SJSA1 (cell line): ENCODE measurements at places on chromosomes 4 and X. TPM values are rescaled to one million over a fixed set of nuclear protein-coding genes. Genes with fewer than 3 reads are reported as not detected.

DNA sequence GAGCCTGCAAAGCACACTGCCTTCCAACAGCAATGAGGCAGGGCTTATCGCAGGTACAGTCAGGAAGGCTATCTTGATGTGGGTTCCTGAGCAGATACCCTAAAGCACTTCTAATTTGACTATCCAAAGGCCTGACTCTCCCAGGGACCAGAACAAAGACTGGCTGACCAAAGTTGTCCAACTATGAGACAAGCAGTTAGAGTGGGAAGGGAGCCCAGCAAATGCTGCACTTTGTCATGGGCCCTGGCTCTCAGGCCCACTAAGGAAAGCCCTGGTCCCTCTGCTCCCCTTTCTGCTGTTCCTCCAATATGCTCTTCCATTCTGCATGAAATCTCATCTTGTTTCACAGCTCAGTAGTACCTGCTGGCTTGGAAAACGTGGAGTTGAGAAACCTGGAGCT lies 391.0 kb downstream of the RAB28 start:
- DNase-seq, result no peak

Gene FHIP1A
- 0.53 and 3.0 TPM in 2 replicates for total RNA-seq

DNA sequence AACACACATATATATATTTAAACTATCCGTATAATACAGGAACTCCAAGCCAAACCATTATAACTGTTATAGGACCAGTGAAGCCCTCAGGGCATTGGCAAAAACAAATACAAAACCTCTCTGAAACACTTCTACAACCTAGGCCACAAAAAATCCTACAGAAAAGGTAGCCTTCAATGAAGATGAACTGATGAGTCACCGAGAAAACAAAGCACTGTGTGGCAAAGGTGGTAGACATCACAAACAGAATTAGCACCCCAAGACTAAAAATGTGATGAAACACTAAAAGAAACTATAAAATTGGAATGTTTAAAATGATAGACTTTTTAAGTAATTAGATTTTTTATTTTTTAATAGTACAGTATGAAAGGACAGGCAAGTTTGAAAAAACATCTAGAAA lies 5.5 kb upstream of the HSPA4L start:
- DNase-seq, result no peak

DNA sequence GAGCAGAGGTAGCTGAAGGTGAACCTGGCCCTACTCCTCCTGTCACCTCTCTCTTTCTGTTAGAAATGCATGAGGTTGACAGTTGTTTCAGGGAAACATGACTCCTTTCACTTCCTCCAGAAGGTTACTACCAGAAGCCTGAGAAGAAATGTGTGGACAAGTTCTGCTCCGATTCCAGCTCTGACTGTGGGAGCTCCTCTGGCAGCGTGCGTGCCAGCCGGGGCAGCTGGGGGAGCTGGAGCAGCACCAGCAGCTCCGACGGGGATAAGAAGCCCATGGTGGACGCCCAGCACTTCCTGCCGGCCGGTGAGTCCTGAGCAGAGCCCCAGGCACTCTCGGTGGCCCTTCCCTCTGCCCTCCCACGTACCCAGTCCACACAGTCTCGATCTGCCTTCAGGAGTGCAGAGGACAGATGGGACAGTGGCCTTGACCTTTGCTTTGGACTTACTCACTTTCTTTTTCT lies 61.3 kb upstream of the TLR2 start:
- DNase-seq, result no peak

Gene ALB
- not detected in 2 replicates for total RNA-seq

DNA sequence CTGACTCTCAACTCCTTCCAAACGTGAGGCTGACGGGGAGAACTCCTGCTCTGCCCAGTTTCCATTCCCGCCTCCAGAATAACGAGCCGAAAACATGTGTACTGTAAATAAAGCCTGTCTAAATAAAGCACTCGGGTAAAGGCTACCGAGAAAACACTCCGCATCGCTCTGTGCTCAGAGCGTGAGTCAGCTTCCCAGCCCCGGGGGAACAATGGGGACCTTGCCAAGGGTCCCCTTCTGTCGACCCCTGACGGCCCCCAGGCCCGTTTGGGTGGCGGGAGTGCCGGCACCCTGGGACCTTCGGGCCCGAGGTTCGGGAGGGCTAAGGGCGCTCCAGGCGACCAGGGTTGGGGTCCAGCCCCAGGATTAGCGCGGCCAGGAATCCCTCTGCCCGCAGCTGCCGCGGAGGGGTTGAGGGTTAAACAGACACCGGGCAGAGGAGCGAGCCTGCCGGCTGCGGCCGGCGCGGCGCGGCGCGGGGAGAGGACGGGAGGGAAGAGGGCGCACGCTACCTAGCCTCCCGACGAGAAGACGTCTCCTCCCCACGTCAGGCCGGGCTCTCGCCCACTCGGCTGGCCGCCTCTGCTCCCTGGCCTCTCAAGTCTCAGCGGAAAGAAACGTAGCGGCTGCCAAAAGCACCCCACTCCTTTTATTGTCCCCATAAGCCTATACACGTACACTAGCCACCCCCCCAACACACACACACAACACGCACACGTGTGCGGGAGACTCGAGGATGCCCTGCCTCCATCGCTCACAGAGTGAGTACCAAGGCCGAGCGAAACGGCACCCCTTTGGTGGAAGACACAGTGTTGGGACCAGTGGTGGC lies 85.5 kb downstream of the BCOR start:
- peak; percentile 77 for DNase-seq

GRCh38 chr4:102076622-102077021 lies 268.7 kb downstream of the SLC39A8 start:
- DNase-seq, result no peak

- no peak for DNase-seq
These were observed 81.4 kb downstream of the DOCK11 start for GRCh38 chrX:118577041-118577440.

Gene ERVMER34-1
- not detected in 2 replicates for total RNA-seq

DNA sequence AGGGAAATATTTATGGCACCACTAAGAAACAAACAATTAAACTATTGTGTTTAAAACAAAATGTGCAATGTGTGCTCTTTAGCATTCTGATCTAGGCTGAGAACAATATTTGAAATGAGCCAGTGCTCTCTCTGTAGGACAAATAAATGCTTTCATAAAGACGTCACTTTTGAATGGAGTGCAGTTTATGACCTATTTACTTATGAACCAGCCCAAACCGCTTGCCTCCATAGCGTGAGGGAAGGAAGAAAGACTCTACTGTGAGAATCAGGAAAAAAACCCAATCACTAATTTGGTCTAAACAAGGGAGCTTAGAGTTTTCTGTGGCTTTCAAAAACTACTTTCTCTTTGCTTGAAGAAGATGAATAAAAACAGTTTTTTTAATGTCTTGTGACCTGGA lies 39.4 kb downstream of the SAT1 start:
- DNase-seq, result no peak

- DNase-seq, result peak; percentile 69
These were observed 795 bp upstream of the SH3KBP1 start for GRCh38 chrX:19887911-19888879.

- peak; percentile 69 for DNase-seq
These were observed 169.0 kb upstream of the BCOR start for GRCh38 chrX:40266490-40267333.

GRCh38 chr4:41678951-41679350 lies 69.6 kb downstream of the PHOX2B start:
- no peak for DNase-seq

GRCh38 chr4:14100349-14100748 lies 472.8 kb upstream of the BOD1L1 start:
- DNase-seq, result no peak

Gene LETM1
- total RNA-seq, result 13.1 and 18.6 TPM in 2 replicates

DNA sequence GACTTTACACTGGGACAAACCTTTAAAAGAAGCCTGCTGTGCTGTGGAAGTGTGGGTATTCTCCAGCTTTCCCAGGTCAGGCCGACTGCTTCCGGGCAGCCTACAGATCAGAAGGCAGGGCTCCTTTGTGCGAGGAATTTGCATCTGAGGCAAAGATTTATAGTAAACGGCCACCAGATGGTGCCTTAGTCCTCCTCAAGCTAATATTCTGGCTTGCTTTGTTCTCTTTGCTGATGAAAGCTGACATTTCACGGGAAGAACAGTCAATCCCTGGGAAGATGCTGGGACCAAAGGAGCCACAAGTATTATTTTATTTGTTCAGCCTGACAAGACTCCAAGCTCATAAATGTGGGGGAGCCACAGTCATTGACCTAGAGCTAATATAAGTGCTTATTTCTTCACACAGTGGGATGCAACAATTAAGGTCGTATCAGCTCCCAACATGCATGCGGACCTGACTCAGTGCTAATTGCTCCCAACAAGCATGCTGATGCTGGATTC lies 120.7 kb upstream of the TRIM2 start:
- DNase-seq, result peak; percentile 64

GRCh38 chr4:138204507-138204906 lies 37.6 kb downstream of the SLC7A11 start:
- DNase-seq, result no peak

DNA sequence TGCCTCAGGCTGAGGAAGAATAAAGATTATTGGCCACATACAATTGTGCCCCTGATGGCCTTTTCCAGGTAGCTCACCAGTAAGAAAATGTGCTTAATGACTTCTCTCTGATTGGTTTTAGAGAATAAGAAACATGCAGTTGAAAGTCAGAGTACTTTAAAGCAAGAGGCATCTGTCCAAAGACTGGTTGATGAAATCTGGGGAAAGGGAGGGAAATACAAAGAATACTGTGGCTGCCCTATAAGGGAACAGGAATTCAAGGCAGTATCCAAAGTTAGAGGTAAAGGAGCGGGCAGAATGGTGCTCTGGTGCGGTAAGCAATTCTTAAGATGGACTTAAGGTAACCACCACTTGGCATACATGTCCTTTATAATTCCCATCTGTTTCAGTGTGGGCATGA lies 11.4 kb downstream of the PBDC1 start:
- DNase-seq, result no peak

DNA sequence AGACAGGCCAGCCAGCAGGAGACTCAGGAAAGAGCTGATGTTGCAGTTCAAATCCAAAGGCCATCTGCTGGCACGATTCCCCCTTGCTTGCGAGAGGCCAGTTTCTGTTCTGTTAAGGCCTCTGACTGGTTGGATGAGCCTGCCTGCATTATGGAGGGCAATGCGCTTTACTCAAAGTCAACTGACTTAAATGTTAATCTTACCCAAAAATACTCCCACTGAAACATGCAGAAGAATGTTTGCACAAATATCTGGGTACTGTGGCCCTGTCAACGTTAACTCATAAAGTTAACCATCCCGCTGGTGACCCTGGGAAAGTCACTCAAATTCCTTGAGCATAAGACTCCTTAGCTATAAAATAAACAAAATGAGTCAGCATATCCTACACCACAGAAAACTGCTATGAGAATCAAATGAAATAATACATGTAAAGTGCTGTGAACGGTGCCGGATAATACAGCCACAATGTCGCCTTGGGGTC lies 326.4 kb downstream of the EVC2 start:
- DNase-seq, result peak; percentile 80

GRCh38 chrX:96564595-96564994 lies 120.0 kb upstream of the DIAPH2 start:
- no peak for DNase-seq

Gene STATH
- not detected in 2 replicates for total RNA-seq

GRCh38 chr4:111274060-111274459 lies 651.2 kb upstream of the PITX2 start:
- DNase-seq, result no peak

DNA sequence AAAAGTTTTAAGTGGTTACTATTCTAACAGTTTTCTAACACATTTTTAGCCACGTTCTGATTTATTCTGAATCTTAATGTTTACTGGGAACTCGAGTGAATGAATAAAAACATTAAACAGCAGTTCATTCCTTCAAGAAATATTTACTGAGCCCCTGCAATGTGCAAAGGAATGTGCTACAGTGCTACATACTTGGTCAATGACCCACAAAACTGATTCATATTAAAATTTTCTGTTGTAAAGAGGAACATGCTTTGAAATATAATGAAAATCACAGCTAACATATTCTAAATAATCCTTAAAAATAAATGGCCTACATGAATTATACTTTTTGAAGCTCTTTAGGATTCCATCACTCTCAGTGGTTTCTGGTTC lies 78.7 kb downstream of the ARAP2 start:
- DNase-seq, result no peak

DNA sequence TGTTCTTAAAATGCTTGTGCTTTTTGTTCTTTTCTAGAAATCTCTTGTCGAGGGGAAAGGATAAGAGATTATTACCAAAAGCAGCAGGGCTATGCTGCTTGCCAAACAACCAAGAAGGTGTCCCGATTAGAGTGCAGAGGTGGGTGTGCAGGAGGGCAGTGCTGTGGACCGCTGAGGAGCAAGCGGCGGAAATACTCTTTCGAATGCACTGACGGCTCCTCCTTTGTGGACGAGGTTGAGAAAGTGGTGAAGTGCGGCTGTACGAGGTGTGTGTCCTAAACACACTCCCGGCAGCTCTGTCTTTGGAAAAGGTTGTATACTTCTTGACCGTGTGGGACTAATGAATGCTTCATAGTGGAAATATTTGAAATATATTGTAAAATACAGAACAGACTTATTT lies 81.5 kb upstream of the PACRGL start:
- no peak for DNase-seq
